ENCODE measurements at places on chromosomes 3 and 15.

- DNase-seq: no peak
Observed at GRCh38 chr15:85475317-85475701, 94.9 kb downstream of the AKAP13 start.

DNA sequence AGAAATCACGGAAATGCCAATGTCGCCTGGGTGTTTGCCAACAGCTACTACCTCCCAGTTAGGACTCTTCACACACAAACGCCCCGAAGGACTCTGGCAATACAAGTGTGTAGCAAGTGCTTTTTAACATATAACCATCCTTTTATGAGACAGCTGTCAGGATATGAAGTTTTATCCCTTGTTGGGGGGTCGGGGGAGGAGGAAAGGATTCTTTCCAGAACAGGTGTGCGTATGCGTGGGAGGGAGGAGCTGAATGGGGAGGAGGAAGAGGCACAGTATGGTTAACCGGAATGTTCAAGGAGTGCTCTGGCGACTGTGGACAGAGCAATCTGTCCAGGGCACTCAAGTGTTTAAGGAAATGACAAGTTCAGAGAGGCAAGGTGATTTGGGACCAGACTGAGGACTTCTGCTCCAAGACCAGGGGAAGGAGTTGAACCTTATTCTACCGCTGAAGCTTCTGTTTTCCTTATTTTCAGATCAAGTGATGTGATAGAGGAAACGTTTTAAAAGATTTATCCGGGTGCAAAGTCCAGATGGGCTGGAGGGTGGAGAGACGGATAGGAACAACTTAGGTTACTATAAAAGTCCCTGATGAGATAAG lies 1.3 kb downstream of the TSPAN3 start:
- DNase-seq: no peak

DNA sequence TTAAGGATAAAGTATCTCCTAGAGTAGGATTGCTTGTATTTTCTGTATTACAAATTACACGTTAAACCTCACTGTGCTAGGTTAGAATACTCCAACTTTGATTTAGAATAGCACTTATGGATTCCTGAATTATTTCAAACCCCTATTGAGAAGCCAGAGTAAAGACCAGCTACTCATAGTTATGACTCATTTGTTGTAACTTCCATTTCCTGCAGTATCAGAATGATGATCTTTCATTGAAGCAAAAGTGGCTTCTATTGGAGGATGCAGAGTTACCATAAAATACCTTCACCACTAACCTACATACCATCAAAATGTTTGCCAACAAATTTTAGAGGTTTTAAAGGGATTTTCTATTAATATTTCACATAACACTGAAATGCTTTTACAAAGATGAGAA lies 1322.7 kb upstream of the ALCAM start:
- DNase-seq: no peak

DNA sequence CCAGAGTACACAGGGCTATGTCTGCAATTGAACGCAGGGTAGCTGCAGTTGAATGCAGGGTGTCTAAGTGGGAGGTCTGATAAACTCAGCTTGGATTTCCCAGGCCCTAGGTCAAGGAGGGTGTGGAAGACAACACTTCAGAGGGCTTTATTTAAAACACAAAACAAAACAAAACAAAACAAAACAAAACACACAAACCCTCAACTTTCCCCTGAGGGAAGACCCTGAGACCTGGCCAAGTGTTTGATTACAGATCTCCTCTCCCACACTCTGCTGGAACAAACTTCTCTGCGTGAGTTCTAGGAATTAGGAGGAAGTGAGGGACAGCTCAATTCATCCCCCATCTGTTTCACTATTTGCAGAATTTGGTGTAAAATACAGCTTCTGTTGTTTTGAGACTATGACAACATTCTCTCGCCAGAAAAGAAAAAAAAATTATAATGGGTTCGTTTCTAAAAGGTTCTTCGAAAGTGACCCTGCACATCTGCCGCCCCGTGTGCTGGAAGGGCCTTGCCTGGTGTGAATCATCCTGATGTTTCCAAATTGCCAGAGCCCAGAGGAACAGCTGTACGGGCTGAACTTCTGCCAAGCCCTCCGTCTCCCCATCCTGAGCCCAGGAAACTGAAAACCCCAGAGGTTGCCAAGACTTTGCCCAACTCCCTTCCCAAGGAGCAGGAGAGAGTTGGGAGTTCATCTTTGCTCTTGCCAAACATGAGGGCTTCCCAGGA lies 73.3 kb upstream of the RAD18 start:
- no peak for DNase-seq

GRCh38 chr15:23869396-23869795 lies 182.3 kb upstream of the NDN start:
- peak; percentile 75 for DNase-seq

- DNase-seq: no peak
Observed at GRCh38 chr15:39154776-39155175, 426.1 kb upstream of the THBS1 start.

GRCh38 chr15:33526532-33526931 lies 215.8 kb downstream of the RYR3 start:
- DNase-seq: no peak

DNA sequence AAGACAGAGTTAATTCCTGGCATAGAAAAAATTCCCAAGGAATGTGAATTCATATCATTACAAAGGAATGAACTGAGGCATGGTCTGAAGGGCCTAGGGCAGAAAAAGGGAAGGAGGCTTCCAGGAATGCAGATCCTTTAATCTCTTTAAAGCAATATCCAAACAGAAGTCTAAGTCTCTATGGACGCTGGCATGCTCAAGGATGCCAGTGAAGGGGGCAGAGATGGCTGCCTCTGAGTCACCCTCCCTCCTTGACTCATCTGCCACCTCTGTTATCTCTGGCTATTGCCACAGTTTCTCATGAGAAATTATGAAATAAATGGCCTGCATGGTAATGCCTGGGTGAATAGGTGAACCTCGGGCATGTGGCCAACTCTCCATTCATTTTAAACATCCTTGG lies 96.3 kb upstream of the BCL6 start:
- no peak for DNase-seq

GRCh38 chr3:13713396-13713795 lies 164.5 kb downstream of the FBLN2 start:
- DNase-seq: no peak

DNA sequence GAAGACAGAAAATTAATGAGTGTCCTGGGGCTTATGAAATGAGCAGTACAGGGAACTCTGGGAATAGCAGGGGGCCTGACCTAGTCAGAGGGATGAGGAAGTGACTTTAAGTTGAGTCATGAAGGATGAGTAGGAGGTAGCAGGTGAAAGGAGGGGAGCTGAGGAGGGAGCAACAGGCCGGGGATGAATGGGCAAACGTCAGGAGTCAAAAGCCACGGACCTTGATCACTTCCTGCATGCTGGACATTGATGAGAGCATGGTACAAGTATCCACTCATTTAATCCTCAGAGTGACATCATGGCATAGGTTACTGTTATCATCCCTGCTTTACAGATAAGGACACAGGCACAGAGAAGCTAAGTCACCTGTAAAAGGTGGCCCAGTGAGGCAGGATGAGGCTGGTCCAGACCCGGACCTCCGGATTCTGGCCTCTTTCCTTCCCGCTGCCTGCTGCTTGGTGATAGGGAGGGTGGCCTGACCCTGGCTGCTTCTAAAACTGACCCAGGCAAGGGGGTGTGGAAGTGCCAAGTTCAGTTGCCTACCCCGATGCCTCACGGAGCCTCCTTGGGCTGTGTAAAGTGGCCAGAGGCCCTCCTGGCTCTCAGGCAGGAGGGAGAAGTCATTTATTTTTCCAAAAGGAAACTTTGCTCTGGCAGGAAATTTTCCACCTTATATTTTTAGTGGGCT lies 7.6 kb downstream of the CORO2B start:
- DNase-seq: no peak

DNA sequence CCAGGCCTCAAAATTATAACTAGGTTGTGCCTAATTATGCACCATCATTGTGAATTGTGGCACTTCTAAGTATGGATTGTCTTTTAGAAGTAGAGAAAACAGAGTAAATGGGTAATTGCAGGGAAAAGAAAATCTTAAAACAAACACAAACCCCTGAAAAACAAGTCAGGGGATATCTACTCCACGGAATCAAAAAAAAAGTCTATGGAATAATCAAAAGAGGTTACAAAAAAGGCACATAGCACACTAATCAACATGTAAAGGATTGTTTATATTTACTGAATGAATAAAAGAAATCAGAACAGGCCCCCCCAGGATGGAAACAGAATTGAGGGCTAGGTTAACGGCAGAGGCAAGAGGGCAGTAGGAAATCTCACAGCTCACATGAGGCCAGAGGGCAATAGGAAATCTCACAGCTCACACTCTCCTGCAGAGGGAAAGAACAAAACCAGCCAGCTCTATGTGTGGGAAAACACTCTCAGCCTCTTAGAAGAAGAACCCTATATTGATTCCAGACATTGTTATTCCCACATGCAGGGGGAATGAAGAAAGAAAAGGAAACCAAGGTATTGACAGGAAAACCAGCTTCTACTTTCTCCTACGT lies 72.7 kb upstream of the FNDC3B start:
- DNase-seq: no peak

DNA sequence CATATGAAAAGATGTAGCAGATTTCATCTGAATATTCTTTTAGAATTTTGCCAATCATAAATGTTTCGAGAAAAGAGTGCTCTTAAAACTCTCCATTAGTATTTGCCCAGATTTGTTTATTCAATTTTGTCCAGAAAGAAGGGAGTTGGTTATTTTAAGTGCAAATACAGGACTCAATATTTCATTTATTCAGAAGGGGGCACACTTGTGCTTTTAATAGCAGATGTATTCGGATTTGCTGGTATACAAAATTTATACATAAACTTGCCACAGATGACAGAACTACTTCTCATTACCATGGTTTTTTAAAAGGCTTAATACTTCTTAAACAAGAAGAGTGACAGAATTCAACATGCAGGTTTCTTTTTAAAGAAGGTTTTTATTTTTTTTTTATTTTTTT lies 69.8 kb upstream of the GRM7 start:
- no peak for DNase-seq

GRCh38 chr15:100705065-100705464 lies 102.7 kb downstream of the ASB7 start:
- no peak for DNase-seq

DNA sequence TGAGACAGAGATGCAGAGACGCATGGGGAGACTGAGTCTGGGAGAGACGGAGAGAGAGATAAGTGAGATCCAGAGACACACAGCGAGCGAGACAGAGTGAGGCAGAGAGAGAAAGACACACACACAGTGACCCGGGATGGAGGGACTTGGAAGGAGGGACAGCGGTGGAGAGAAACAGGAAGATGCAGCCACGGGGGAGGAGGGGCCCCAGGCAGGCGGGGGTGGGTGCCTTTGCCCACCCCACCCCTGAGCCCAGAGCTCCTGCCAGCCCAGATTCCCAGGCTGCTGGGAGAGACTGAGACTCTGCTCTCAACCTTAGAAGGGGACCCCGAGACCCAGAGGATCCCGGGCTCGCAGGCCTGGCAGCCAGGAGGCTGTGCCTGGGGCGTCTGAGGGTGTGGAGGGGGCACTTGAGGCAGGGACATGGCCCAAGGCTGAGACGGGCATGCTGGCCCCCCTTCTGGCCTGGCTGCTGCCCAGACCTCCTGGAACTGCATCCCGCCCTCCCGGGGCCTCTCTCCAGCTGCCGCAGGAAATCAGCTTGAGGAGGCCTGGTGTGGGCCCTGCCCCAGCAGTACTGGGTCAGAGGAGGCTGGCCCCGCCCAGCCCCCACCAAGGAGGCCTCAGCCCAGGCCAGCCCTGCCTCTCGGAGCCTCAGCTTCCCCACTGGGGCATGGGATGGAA lies 18.1 kb downstream of the H1-8 start:
- no peak for DNase-seq

DNA sequence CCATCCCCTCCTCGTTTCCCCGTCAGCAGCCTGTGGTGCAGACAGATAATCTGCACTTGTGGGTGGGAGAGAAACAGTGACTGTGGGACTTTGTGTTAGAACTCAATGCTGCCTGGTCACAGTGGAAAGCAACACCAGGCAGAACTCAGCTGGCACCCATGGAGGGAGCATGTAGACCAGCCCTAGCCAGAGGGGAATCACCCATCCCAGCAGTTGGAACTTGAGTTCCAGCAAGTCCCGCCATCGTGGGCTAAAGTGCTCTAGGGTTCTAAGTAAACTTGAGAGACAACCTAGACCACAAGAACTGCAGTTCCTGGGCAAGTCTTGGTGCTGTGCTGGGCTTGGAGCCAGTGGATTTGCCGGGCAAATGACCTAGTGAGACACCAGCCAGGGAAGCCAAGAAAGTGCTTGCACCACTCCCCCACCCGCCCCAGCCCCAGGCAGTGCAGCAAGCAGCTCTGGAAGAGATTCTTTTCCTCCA lies 24.4 kb downstream of the ISG20 start:
- DNase-seq: no peak

DNA sequence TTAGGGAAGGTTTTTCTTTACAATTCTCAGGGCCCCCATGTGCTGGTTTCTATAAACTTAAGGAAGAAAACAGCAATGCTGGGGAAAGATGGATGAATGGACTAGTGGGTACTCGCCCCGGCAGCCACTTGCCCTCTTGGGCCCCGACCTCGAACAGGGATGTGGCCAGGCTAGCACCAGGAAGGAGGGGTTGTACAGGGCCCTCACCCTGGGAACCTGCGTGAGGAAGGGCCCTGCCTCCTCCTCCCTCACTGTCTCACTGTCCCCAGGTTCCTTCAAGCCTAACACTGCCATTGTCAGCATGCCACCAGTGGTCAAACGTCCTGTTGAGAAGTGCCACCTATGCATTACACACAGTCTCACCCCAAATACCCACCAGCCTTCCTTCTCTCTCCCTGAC lies 9.1 kb downstream of the ADAMTS17 start:
- no peak for DNase-seq

DNA sequence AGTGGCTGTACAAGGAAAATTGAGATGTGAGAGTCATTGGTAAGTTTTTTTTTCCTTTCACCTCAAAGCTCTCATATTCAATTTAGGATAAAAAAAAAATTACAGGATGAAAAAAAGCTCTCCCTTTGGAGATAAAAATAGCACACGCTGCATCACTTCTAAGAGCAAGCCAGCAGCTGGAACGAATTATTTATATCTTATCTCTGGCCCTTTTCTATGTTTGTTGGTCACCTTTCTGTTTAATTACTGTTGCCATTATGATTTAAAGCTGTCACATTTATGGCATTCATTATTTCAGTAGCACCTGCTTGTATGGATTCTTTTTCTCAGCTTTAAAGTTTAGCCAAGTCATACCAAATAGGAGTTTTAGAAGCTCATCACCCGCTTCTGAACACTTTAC lies 171.6 kb upstream of the PDZRN3 start:
- DNase-seq: no peak

DNA sequence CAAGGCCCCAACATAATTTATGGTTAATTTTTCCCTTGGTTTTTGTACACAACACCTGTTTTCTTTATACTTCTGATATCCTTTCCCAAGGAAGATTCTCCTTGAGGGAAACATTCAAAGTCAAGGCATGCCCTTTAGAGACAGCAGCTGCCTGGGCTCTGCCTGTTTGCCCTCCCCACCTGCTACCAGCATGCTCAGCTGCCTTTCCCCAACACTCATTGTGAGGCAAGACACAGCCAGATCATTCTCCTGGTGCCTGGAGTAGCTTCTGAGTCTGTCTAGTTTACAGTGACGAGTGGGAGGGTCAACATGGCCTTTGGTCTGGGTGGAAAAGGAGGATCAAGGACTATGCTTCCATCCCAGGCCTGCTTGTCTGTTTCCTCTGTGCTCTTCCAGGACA lies 132.5 kb downstream of the EPHB1 start:
- no peak for DNase-seq

Measured in ecto neural progenitor cell (in vitro differentiated cells).